Stimulated activated CD4-positive, alpha-beta T cell treated with anti-CD3 and anti-CD28 coated beads, TNF-alpha, amount 100 ng/mL, for 24 hours (primary cell): ENCODE measurements at places on chromosomes 6 and 20.

GRCh38 chr6:44286285-44286565 is 16.0 kb downstream of the TMEM151B start:
- no peak for DNase-seq

GRCh38 chr20:34415079-34415478 is 52.0 kb downstream of the ITCH start:
- no peak for DNase-seq

GRCh38 chr6:154292855-154293519 is 63.6 kb downstream of the IPCEF1 start:
- DNase-seq, result no peak

- no peak for DNase-seq
Measured at GRCh38 chr6:112439432-112439831, 92.3 kb downstream of the RFPL4B start.

- DNase-seq, result no peak
Measured at GRCh38 chr6:112037783-112038216, 16.1 kb upstream of the CCN6 start.

DNA sequence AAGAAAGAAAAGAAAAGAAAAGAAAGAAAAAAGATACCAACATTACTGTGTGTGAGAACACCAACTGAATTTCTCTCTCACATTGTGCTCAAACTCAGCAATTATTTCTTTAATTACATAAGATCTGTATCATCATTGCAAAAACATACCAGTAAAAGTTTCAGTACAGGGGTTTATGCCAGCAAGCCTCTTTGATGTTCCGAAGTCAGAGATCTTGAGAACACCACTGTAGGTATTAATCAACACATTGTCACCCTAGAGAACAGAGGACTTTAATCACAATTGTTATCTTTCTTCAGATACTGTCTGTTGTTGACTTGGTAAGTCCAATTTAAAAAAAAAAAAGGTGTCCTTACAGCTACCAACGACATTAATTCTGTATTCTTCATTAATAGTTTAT is 60.9 kb upstream of the MAP7 start:
- DNase-seq, result no peak

DNA sequence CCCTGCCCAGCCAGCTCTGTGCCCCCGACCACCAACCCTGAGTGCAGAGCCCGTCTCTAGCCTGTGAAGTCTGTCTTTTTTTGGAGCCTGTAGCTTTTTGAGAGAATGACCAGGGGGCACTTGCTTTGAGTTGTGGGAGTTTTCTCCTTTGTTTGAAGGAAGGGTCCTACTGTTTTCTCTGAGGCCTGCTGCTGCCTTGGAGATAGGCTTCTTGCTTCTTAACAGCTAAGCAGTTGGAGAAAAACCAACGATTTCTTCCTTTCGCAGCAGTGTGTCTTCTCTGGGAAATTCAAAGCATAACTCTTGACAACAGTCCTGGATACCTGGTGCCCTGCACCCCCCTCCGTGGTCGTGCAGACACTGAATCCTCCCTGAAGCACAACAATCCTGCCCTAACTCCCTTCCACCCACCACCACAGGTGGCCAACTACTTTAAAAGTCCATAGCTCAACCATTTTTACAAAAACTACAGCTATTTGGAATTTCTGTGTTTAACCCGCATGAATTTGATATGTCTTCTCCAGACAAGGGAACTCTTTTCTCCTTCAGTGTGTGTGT is 61.0 kb downstream of the FAM50B start:
- DNase-seq, result no peak

GRCh38 chr20:23641936-23642751 is 4.4 kb upstream of the CST3 start:
- no peak for DNase-seq

GRCh38 chr6:160261991-160262680 is 3.5 kb upstream of the SLC22A2 start:
- DNase-seq, result no peak

DNA sequence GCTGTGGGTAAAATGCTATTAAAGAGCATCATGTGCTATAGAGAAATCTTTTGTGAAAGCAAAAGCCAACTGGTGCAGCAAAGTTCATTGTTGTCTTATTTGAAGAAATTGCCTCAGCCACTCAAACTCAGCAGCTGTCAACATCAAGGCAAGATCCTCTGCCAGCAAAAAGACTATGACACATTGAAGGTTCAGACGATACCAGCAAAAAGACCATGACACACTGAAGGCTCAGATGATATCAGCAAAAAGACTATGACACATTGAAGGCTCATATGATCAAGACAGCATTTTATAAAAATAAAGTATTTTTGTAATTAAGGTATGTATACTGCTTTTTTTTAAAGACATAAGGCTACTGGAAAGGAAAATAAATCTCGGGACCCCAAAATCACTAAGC is 118.4 kb upstream of the RUNX2 start:
- no peak for DNase-seq

DNA sequence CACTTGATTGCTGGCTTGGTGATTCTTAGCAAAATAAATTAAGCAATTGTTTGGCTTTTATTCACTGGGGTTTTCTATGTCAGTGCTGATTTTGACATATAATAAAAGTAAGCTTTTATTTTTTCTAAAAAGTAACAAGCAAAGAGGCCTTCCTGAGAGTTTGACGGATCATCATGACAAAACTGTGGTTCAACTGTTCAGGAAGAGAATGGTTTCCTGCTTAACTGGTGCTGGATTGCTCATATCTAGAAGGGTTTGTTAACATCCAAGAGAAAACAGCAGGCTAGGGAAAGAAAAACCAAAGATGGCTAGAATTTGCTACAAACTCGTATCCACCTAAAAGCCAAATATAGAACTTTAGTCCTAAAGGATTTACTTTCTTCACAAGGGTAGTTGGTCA is 21.2 kb downstream of the SERPINB1 start:
- no peak for DNase-seq

- DNase-seq, result no peak
Measured at GRCh38 chr20:38932457-38933120, 6.4 kb downstream of the FAM83D start.

DNA sequence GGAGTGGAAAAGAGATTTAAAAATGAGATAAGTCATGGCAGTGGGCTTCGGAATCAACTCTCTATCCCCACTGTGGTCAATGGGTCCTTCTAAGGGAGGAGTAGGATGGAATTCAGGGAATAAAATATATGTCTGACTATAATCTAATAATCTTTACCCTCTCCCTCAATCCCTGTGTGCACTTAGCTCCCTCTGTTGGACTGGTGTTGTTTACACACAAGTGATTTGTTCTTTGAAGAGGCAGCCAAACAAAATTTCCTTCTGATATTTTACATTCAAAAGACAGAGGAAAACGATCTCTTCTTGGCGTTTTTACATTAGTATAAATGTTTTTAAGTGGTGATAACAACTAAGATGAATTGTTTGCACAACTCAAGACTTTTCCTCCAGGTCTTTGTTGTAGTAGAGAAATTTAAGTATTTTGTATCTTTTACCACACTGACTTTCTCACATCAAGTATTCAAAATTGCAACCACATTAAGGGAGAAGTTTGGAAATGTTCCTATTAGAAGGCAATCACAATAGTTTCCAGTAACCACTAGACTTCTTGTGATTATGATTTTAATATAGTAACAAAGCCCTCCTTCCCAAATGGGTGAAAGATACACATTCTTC is 317.8 kb downstream of the CENPW start:
- no peak for DNase-seq
